ENCODE measurements at places on chromosomes 4 and X. TPM values are rescaled to one million over a fixed set of nuclear protein-coding genes. Genes with fewer than 3 reads are reported as not detected.

USP26 gene
- not detected for total RNA-seq

DNA sequence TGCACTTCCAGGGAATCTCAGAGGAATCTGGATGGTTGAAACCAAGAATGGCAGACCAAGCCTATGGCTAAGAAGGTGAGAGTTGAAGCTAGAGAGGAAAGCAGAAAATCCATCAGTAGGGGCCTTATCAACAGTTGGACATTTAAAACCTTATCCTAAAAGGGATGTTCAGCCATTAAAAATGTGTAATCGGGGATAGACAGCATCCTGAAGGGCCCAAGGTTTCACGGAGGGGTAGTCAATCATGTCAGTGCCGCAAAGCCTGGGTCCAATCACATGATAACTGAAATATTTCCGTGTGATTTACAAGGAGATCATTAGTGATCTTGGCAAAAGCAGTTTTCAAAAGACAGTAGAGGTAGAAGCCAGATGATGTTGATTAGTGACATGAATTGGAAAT lies 61.9 kb upstream of the ELOVL6 start:
- no peak for DNase-seq

DNA sequence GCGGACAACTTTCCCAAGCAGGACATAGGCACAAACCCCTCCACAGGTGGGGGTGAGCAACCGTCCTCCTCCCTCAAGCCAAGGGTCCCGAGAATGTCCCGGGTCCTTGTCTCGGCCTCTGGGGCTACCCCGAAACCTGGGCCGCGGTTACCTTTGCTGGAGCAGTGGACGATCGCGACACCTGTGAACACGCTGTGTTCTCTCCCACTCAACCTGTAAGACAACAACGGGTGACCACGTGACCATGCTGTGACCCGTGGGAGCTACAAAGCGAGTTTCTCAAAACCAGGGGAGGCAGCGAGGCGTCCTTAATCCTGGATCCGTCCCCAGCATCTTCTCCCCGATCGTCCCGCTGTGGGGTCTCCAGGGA lies 17.9 kb downstream of the ASMTL start:
- no peak for DNase-seq

- no peak for DNase-seq
These were observed 20.2 kb downstream of the SATL1 start for GRCh38 chrX:85223359-85223758.

DNA sequence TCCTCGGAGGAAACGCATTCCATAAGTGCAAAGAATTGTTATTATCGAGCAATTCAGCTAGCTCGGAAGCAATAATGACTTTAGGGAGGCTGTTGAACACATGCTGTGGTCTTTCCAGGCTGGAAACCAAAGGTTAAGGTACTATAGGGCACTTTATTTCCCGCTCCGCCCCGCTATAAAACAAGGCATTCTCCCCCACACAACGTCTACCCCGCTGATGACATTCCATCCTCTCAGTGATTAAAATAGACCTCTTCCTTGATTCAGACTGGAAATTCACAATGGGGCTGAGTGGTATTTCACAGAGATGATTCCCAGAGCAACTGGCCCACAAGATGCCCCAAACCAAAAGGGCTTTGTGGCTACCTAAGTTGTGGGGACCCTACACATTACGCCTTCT lies 196.4 kb downstream of the STIM2 start:
- no peak for DNase-seq

DNA sequence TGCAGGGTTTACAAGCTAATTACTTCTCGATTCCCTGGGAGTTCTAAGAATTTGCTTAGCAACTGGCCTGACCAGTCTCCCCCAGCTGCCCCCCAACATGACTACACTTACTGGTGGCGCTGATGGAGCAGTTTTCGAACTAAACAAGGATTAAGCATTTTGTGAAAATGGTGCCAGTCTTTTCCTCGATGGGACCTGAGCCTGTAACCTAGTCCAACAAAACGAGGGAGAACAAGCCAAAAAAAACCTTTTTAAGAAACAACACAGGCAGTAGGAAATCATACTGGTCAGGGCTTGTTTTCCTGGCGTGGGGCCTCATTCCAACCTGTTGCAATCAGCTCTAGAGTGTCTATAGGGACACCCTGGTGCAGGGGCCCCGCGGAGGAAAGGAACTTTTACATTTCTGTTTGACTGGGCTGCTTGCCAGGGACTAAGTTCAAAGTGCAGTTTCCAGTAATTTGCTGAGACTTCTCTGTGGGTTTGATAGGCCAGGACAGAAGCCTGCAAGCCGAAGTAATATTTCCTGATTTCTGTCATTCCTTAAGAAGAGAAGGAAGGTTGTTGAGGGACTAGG lies 158.7 kb downstream of the SPRY1 start:
- peak; percentile 95 for DNase-seq

GRCh38 chr4:86848136-86848535 lies 1.0 kb downstream of the SLC10A6 start:
- DNase-seq, result peak; percentile 39

- DNase-seq, result peak; percentile 79
These were observed 607.1 kb upstream of the DIPK2B start for GRCh38 chrX:45807572-45808425.

GRCh38 chrX:13854003-13854402 lies 37.1 kb upstream of the GPM6B start:
- no peak for DNase-seq

DNA sequence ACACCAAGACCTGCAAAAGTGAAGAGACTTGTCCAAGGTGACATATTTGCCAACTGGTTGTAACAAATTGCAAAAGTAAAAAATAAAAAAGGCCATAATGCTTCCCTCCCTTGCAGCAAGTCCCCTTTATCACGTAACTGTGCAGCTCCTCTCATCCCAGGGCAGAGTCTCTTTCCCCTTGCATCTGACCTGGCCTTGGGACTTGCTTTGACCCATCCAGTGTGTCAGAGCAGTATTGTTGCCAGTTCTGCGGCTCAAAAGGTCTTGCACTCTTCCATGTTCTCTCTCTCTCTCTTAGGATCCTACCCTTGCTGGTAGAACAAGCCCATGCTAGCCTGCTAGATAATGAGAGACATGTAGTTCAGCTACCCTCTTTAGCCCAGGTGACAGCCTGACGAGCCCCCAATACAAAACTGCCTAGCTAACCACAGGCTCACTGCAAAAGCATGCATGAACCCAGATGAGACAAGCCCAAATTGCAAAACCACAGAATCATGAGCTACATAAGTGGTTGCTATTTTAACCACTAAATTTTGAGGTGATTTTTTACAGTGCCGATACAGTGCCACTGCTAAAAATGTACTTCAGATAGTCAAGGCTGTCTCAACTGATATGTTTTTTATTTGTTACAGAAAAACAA lies 289.5 kb upstream of the PPARGC1A start:
- DNase-seq, result no peak

GRCh38 chrX:29913647-29914046 lies 301.7 kb upstream of the MAGEB2 start:
- no peak for DNase-seq

DNA sequence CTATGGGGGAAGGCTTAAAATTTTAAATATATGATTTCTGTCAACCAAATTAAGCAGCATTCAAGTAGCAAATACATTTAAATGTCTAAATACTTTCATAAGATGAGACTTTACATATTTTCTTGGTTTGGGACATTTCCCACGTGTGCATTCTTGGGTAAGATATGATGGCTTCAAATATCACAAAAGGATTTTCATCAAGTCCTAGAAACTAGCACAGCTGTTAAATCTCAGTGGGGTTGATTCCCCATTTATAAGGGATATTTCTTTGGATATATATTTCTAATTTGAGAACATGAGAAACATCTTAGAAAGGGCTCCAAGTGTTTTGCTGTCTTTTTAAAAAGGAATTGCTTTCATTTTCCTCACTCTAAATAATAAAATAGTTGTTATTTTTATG lies 90.2 kb downstream of the P2RY10 start:
- no peak for DNase-seq

ARMCX5 gene
- total RNA-seq, result 18.0 TPM

NPY2R gene
- total RNA-seq, result not detected

EPGN gene
- 0.32 TPM for total RNA-seq

GRCh38 chrX:93673869-93674271 lies at the start of gene FAM133A:
Gene FAM133A (plus strand): TSS chrX:93674206. CDS start chrX:93709420, 35,214 bp downstream.
- peak; percentile 2 for DNase-seq

GRCh38 chr4:2041239-2042130 lies 17.6 kb upstream of the NAT8L start:
- DNase-seq, result peak; percentile 71

- peak; percentile 69 for DNase-seq
These were observed 2.1 kb downstream of the HMGB2 start for GRCh38 chr4:173332021-173332487.

UTP3 gene
- 23.3 TPM for total RNA-seq

F11 gene
- not detected for total RNA-seq

EVC2 gene
- total RNA-seq, result 11.9 TPM
